ENCODE measurements at places on chromosomes 4 and X. TPM values are rescaled to one million over a fixed set of nuclear protein-coding genes. Genes with fewer than 3 reads are reported as not detected.
A peak's percentile ranks its signal among the peaks of the same experiment; 100 is the strongest.

The ENPP6 gene
- total RNA-seq = 0.33 TPM

The LRP2BP gene
- total RNA-seq = 0.96 TPM

- no peak for DNase-seq
Measured at GRCh38 chrX:77668391-77669237, 117.4 kb downstream of the ATRX start.

DNA sequence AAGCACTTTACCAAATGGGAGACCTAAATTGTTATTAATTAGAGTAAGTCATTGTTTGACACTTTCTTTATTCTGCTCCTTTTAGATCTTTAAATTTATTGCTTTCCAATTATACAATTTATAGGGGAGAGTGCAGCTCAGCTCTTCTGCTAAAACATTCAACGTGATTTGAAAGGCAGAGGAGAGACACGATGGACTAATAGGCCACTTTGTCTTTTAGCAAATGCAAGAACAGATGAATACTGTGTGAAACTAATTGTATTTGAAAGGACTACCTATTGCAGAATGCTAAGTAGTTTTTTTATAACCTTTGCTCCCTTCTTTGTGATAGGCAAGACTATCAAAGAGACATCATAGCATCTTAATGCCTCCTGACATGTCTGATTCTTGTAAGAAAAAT lies 320.4 kb upstream of the KLF3 start:
- no peak for DNase-seq

DNA sequence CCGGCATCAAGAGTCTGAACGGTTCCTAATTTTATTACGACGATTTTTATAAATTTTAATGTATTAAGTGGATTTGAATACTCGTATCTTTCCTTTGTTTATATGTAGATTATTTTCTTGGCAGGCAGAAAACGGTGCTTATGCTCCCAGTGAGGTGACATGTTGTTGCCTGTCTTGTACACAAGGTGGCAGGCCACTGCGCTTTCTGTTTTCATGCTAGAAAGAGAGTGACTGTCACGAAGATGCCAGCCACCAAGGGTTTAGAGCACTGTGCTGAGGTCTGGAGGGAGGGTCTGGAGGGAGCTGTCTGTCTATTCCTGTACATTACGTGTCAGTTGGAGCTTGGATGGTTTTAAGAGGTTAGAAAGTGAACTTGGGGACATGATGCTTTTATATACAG lies 87.7 kb downstream of the SHROOM2 start:
- DNase-seq = no peak

- no peak for DNase-seq
Measured at GRCh38 chr4:71272976-71273375, 65.8 kb upstream of the SLC4A4 start.

DNA sequence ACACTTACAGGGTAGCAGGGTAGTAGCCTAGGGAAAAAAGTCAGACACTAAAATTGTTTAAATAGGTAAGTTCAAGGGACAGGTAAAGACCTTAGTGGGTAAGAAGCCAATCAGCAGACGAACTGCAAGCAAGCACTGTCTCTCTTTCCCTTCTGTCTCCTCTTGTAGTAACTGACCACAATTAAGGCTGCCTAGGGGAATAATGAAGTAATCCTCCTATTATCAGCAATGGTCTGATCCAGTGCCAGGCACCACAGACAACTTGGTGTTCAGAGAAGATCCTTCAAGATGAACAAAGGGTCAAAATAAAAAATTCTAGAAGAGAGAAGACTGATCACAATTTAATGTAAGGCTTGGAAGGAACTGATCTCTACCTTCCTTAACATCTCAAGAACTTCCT lies 62.9 kb downstream of the ELOVL6 start:
- no peak for DNase-seq

DNA sequence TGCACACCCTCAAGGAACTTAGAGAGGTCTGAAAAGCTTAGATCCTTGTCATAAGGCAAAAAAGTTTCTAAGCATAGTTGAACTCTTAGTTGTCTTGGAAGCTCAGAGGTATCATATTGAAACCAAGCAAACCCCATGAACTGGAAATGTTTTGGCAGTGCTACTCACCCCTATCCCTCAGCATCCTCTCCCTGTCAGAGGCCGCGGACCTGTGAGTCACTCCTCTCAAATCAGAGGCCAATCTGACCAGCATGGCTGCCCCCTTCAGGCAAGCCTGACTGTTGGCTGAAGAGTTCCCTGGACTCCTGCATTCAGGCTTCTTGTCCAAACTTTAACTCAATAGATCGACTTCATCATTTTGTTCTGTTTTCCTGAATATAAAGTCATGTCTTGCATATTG lies 69.4 kb downstream of the KCNIP4 start:
- no peak for DNase-seq

The AFM gene
- not detected for total RNA-seq

The KCNIP4 gene
- 0.66 TPM for total RNA-seq

DNA sequence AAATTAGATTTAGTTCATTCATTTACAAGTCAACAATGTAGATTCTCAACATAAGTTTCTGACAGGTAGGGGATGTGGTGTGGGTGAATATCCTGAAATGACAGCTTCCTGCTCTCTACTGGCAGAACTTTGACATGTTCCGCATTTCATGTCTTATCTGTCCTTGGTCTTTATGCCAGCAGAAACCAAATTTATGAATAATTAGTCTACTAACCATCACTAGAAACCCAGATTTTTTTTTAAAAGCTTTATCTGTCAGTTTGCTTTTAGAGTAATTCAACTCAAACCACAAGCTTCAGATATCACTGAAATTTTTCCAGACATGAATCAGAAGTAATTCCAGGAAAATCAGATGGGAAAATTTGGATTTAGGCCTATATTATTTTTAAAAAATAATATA lies 17.9 kb downstream of the COQ2 start:
- DNase-seq = no peak

DNA sequence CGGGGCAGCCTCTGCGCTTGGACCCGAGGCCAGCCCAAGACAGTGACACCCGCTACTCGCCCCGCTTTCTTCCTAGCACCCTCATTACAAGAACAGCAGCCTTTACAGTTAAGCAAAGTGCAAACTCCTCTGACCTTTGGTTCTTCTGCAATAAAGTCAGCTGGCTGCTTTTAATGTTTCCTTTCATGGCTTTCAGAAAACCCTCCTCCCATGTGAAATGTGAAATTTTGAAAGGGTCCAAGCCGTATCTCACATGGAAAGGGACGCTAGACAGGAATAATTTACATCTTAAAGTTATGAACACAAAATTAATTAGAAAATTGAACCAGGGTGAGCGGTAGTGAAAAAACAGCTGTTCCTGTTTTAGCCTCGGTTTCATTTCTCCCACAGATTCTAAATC lies 520.1 kb upstream of the FRG1 start:
- no peak for DNase-seq

DNA sequence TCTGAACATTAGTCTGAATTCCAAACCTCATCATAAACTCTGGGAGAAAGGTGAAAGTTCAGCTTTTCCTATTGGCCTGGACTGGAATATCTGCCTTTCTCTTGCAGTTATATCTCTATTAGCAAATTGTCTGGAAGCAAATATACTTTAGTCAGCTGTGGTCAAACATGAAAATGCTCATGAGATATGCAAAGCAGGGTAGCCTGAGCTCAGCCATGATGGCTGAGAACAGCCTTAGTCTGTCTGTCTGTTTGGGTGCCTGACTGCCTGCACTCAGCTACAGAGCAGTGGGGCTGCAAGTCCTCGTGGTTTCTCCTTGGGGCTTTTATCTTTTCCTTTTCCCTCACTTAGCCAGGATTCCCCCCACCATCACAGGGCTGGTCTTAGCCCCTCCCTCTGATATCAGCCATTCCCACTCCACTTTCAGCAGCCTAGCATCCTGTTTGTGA lies 19.5 kb upstream of the PGRMC2 start:
- DNase-seq = no peak

- peak; percentile 20 for DNase-seq
Measured at GRCh38 chr4:109560687-109561461, 828 bp downstream of the MCUB start.

Measured in breast epithelium (tissue), 4 donors.